ENCODE measurements at places on chromosomes 1 and 21.

GRCh38 chr1:152811050-152811449, 721 bp upstream of the LCE1B start:
- no peak for DNase-seq

DNA sequence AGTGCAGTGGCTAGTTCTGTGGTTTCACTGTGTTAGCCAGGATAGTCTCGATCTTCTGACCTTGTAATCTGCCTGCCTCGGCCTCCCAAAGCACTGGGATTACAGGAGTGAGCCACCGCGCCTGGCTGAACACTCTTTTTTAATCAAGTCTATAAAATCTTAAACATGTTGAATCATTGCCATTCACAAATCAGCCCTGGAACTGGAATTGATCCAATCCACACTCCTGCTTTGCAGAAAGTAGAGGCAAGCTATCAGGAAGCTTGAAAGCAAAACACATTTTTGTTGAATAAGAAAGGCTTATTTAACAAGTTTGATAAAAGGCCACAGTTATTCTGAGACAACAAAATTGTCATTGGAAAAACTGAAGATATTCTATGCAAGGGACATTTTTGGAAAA, 18.3 kb upstream of the EFHD2 start:
- DNase-seq: no peak

- DNase-seq: no peak
These were observed 4.4 kb upstream of the SLC37A1 start for GRCh38 chr21:42509244-42509643.

DNA sequence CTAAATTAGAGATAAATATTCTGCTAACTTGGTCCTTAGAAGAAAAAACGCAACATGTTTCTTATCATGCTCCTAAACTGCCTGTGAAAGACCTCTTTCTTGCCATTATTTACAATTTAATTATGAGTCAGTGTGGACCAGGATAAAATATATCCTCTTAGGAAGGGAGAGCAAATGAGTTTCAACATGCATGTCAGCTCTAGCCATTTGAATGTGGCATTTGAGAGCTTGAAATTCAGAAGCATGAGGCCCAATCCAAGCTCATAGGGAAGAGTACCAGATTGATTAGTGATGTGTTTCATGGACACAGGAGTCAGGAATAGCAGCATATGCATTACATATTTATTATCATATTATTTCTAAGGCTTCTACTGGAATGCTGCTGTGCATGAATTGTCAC, 39.3 kb downstream of the TBX15 start:
- DNase-seq: no peak

DNA sequence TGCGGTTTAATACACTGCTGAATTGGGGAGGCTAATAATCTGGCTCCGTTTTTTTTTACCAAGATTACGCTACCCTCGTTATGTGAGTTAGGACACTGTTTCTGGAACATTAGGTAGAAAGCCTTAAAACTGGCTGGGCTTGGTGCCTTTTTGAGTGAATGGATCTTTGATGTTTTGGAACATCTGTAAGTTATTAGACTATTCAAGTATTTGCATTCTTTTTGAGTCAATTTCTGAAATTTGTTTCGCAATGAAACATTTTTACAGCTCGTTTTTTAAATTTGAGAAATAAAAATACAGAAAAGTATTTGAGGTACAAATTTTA, 106.9 kb downstream of the LTN1 start:
- no peak for DNase-seq

GRCh38 chr1:227793948-227794816, 21.3 kb upstream of the PRSS38 start:
- no peak for DNase-seq

DNA sequence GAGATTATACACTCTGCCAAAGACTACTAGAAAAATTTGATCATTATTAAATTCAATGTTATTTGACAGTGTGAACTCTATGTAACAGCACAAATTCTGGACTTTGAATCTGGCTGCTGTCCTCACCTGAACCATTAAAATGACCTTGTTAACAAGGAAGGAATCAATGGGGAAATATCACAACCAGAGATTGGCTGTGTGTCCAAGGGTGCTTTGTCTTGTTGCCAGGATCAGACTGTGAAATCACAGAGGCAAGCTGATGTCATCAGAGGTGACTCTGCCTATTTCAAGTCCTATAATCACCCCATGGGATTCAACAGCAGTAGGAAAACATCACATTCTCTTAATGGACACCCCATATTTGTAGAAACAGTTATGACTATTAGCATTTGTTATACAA, 46.8 kb downstream of the ADAMTS5 start:
- DNase-seq: no peak

DNA sequence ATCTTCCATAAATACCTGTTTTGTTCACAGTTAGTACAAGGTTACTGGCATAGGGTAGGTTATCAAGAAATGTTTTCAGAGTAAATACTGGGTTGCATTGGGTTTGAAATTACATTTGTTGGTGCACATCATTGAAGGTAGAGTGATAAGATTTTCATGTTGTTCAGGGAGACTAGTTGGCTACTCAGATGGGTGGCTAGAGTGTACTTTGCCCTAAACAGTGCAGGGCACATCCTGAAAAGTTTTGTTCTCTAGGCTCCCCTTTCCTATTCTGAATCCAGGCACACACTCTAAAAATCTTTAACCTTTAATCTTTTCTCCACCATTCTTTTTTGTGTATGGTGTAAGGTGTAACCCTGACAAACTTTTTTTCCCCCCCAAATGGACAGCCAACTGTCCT, 18.0 kb downstream of the POU2F1 start:
- no peak for DNase-seq

- no peak for DNase-seq
These were observed 12.4 kb downstream of the SLC30A1 start for GRCh38 chr1:211566431-211567025.

DNA sequence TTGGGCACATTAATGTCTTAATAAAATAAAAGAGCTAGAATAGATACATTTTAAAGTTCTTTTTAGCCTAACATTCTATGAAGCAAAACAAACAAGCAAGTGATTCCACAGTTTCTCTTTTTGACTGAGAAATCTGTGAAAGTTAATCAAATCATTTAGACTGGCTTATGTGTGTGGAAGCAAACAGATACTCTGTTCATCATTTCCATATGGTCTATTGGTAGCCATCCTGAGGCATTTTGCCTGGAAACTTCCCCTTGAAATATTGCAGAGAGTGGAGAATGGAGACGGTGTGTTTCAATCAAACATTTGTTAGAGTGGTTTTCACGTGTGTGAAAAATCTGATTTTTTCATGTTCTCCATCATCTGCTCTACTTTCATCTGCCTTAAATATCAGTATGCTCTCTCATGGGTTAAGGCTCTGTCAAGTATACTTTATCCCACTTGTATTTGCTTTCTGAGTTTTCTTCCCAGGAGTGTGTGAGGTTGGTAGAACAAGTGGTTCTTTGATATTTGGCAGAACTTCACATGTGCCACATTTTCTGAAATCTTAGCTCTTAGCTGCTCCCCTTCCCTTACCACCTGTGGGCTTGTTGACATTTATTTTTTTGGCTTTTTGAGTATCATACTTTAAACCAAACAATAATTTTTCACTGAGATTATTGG, 139.1 kb upstream of the PTGFR start:
- DNase-seq: no peak

DNA sequence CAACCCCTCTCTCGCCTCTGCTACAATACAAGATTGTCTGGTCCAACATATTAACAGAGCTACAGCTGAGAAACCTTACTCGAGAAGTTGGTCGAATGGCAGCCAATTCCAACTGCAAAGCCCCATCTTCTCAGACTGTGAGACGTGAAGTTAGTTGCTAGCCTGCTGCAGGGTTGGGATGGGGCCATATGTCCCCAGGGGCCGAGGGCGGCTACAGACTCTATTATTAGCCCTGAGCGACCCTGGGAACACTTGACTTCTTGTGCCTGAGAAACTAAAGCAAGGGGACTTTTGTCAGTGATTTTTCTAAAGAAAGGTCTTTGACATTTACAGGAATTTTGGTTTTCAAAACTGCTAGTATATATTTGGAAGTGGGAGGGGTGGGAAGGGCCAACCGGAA, 13.7 kb downstream of the NCF2 start:
- DNase-seq: no peak

DNA sequence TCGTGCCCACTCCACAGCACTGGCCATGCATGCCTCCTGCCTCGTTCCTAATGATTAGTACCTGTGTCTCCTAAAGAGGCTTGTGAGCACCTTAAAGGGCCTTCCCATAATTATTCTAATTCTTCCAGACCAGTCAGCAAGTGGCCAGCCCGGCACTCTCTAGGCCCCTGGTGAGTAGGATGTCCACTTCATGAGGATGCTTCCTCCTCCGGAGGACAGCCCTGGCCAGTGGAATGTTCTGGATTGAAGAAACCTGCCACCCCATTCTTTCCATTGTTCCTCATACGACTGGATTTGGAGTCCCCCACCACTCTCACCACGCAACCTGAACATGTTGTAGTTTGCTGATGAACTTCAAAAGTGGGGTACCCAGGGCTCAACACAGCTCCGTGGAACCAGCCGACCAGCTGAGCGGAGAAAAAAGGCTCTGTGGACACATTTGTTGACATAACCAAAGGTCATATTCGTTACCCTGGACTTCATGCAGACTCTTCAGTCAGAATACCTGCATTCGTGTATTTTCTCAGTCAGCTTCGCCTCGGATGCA, 46.7 kb upstream of the LBR start:
- DNase-seq: no peak

DNA sequence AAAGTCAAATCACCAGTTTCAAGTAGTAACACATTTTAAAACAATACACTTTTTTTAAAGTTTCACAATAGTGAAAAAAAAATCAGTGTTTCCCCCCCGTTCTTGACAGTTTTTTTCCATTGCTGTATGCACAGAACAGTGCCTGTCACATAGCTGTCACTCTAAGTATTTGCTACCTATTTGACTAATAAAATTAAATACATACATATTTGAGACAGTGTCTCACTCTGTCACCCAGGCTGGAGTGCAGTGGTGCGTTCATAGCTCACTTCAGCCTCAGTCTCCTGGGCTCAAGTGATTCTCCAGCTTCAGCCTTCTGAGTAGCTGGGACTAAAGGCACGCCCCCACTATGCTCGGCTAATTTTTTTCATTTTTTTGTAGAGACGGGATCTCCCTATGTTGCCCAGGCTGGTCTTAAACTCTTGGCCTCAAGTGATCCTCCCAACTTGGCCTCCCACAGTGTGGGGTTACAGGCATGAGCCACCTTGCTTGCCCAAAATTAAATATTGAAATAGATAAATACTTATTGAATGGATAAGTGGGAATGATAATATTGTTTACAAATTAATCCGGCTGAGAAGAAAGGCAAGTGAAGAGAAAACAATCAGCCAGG, 12.6 kb upstream of the RHBG start:
- DNase-seq: no peak

DNA sequence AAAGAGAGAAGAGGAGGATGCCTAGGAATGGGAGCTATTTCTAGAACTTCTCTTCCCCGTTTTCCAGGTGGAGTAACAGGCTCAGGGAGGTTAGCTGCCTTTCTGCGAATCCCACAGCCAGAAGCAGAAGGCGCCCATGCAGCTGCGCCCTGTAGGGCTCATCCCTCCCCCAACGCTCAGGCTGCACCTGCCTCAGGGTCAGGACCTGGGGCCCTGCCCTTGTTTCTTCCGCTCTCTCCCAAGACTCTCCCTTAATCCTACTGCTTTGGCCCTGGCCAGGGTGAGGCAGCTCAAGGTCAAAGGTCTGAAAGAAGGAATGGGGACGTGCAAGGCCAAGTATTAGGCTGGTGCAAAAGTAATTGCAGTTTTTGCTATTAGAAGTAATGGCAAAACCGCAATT, 30.5 kb upstream of the PADI2 start:
- no peak for DNase-seq

- peak; percentile 77 for DNase-seq
These were observed 461.0 kb upstream of the NFIA start for GRCh38 chr1:60621368-60621851.

- no peak for DNase-seq
These were observed 356.5 kb upstream of the PTBP2 start for GRCh38 chr1:96365076-96365475.

- no peak for DNase-seq
These were observed 1.8 kb downstream of the VWA1 start for GRCh38 chr1:1437033-1437903.

DNA sequence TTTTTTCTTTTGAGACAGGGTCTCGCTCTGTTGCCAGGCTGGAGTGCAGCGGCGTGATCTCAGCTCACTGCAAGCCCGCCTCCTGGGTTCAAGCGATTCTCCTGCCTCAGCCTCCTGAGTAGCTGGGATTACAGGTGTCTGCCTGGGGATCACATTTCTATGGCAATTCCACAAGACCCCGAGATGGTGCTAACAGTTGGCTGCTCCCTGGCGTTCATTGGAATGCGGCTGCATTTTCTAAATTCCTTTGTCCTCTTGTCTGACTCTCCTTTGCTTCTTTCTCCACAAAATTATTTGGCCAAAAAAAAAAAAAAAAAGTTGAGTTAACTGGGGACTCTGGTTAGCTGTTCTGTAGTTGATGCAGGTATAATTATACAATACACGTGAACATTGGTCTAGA, 176.4 kb downstream of the ETS2 start:
- DNase-seq: no peak

- no peak for DNase-seq
These were observed 73.3 kb downstream of the CAMTA1 start for GRCh38 chr1:6858596-6858995.

- DNase-seq: no peak
These were observed 31.8 kb upstream of the MAGOH start for GRCh38 chr1:53270107-53270506.

DNA sequence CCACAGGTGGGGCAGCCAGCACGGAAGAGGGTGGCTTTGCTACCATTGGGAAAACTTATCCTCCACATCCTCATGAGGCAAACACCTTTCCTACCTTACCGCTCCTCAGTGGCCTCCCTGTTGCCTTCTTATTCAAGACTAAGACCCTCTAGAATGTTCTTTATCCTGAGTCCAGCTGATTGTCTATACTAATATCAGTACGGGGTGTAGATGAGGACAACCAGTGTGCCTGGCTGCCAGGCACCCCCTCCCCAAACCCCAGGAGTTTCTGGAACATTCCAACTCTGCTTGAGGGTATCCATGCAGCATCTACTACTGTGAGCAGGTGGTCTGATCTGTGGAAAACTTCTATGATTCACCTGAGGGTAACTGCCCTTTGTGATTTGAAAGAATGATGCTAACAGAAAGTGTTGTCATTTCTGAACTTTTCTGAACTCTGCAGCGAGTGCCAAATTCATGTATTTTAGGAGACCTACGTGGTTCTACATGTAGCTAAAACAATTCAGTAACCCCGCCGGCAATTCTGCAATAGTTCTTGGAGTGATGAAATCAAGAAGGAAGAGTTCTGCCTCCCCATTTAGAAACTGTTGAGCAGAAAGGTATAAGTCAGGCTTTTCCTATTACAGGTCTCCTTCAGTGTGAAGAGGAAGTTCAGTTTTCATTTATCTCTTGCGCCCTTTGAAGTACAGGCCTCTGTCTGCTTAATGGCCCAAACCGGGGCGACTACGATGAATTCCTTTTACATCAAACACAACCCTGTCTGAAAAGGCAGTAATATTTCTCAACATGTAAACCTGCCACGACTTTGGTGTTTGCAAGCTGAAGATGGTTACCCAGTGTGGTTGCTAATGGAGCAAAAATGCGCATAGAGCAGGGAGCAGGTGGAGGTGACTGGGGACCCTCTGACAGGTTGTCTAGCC, 80.4 kb downstream of the RUNX1 start:
- no peak for DNase-seq
